ENCODE measurements at places on chromosomes 6 and 20.

DNA sequence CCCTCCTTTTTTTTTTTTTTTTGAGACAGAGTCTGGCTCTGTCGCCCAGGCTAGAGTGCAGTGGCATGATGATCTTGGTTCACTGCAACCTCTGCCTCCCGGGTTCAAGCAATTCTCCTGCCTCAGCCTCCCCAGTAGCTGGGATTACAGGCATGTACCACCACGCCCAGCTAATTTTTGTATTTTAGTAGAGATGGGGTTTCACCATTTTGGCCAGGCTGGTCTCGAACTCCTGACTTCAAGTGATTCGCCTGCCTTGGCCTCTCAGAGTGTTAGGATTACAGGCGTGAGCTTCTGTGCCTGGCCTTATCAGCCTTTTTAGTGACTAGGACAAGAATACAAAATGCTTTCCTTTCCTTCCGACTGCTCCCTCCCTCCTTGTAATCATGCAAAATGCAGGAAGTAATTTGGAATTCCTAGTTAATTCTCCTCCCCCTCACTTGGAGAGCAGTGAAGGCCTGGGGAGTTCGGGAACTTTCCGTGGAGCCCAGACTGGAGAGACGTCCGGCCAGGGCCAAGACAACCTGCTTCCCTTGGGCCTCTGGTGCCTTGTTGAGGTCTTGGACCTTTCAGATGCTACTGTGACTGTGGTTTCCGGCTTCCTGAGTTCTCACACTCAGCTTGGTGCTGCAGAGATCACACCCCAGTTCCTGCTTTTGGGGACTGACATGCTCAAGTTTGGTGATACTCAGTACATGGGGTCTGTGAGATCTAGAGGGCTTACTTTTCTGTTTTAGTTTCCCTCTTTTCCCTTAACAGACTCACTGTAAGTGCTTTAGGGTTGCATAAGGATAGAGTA, 3.9 kb upstream of the PHF20 start:
- no peaks in the 10 kb centered on the region for H3K36me3 ChIP-seq
- DNase-seq = peak; percentile 85
- peak overlapping the region; percentile 87 for H3K4me3 ChIP-seq
- H3K27me3 ChIP-seq = peaks cover 18% of the 10 kb centered on the region

DNA sequence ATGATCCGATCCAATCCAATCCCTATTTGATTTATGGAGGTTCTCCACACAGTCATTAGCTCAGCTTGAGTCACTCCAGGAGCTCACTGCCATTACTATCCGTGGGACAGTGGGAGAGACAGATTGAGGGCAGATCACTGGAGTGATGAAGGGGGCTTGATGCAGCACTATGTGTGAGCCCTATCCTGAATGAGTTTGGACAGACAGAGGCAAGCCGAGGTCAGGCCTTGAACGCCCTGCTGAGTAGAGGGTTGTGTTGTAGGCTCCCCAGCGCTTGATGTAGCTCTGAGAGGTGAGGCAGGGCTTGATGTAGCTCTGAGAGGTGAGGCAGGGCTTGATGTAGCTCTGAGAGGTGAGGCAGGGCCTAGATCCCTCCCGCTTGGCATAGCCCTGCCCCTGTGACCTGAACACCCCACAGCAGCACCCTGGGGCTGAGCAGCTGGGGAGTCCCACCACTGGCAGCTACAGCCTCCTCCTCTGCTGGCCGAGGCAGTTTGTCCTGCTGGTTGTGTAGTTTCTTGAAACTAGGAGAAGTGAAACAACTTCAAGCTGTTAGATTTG, 58.7 kb downstream of the ZFAND3 start:
- no peak overlapping the region for H3K27ac ChIP-seq
- no peak for DNase-seq
- H3K27me3 ChIP-seq = no peaks in the 10 kb centered on the region
- no peaks in the 10 kb centered on the region for H3K36me3 ChIP-seq

- no peaks in the 10 kb centered on the region for H3K4me1 ChIP-seq
- no peak for DNase-seq
- no peak overlapping the region for H3K27ac ChIP-seq
- H3K4me3 ChIP-seq = no peak overlapping the region
Measured at GRCh38 chr20:29299811-29300578, 1957.5 kb upstream of the DEFB115 start.

GRCh38 chr6:108805611-108806167, 42.5 kb upstream of the ARMC2 start:
- H3K27ac ChIP-seq = no peak overlapping the region
- no peak for DNase-seq
- H3K27me3 ChIP-seq = no peaks in the 10 kb centered on the region
- no peaks in the 10 kb centered on the region for H3K36me3 ChIP-seq

DNA sequence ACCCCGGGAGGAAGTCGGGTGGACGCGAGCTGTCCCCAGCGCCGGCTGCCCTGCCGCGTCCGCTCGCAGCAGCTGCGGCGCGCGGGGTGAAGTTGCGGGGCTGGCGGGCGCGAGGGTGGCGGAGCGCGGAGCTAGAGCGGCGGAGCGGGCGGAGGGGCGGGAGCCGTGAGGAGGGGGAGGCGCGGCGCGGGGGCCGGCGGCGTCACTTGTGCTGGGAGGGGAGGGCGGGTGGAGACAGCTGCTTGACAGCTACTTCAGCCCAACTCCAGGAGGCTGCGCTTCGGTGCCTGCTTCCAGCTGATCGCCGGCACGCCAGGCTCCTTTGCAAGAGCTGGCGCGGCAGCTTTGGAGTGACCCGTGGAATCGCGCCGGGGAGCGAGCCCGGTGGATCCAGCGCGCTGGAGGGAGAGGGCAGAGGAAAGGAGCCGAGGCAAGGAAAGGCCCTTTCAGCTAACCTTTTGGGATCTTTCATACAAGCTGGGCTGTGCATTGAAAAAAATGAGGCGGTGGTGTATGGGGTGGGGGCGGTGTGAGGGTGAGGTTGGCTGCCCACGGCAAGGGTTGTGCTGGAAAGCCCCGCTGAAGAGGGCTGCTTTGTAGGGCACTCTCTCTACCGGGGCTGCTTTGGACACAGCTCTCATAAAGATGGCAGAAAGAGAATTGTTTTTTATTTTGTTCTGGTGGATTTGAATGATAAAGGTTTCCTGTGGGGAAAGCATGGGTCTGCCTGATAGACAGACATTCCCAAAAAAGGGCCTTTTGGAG, 24.6 kb downstream of the RIPOR2 start:
- H3K27ac ChIP-seq = peak overlapping the region; percentile 98
- H3K4me1 ChIP-seq = peaks cover 99% of the 10 kb centered on the region
- H3K27me3 ChIP-seq = peaks cover 17% of the 10 kb centered on the region
- peaks cover 7% of the 10 kb centered on the region for H3K36me3 ChIP-seq

DNA sequence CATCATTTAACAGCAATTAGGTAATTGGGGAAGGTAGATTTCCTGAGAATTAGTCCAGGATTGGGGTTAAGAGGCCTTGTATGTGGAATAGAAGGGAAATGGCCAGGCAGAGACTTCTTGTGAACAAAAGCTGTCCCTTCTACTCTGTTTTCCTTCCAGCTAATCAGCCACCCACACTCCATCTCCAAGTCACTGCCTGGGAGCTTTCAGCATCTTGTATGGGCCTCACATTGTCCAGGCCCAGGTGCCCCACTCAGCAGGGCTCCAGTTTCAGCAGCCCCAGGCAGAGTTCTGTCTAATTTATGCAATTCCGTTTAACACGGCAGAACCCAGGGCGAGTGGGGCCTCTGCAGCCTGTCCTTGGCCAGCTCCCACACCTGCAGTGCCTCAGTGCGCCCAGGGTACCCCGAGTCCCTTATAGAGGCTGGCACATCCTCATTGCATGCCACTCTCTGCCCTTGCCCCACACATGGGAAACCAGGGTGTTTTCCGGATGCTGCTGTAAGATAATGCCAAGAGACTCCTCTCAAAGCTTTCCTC, 113.0 kb downstream of the EDN3 start:
- no peaks in the 10 kb centered on the region for H3K4me1 ChIP-seq
- peaks cover 5% of the 10 kb centered on the region for H3K27me3 ChIP-seq
- no peak for DNase-seq
- H3K27ac ChIP-seq = no peak overlapping the region
- no peaks in the 10 kb centered on the region for H3K36me3 ChIP-seq

DNA sequence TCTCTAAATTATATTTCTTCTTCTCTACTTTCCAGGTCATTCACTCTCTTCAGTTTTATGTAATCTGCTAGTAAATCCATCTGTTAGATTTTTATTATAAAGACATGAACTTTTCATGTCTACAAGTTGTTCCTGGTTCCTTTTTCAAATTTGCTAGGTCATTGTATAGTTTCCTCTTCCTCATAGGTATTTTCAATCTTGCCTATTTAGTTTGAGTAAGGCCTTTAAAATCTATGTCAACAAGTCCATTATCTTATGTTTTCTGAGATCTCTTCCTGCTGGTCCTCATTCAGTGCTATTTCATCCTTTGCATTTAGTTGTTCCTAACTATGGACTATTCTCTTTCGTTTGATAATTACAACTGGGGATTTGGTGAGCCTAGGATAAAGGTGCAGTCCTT, 11.0 kb downstream of the RRBP1 start:
- H3K4me3 ChIP-seq = no peak overlapping the region
- DNase-seq = no peak
- H3K4me1 ChIP-seq = peaks cover 20% of the 10 kb centered on the region
- H3K36me3 ChIP-seq = peaks cover 4% of the 10 kb centered on the region

DNA sequence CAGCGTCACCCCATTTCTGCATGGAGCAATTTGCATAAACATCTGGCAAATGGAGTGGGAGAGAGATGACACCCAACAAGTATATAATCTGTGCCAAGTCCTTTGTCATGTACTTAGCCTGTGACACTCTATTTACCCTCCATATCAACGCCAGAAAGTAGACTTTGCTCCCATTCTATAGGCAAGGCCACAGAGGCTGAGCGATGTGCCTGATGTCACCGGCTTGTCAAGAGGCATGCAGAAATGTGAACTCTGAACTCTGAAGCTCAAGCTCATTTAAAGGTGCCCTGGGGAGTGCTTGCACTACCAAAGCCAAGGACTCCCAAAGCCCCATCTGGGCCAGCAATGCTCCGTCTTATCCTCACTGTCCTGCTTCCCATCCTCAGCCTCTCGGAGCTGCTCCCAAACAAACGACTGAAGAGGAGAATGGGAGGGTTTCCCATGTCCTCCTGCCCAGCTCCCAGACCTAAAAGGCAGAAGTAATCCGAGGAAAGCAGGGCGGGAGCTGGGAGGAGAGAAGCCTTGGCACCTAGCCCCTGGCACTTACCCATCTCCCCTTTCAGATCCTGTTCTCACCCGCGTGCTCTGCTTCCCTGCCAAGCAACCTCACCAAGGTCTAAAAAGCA, 9.2 kb downstream of the CPNE5 start:
- H3K27ac ChIP-seq = no peak overlapping the region
- no peak overlapping the region for H3K4me3 ChIP-seq
- H3K27me3 ChIP-seq = peaks cover 3% of the 10 kb centered on the region
- H3K4me1 ChIP-seq = peaks cover 9% of the 10 kb centered on the region
- H3K36me3 ChIP-seq = no peaks in the 10 kb centered on the region

DNA sequence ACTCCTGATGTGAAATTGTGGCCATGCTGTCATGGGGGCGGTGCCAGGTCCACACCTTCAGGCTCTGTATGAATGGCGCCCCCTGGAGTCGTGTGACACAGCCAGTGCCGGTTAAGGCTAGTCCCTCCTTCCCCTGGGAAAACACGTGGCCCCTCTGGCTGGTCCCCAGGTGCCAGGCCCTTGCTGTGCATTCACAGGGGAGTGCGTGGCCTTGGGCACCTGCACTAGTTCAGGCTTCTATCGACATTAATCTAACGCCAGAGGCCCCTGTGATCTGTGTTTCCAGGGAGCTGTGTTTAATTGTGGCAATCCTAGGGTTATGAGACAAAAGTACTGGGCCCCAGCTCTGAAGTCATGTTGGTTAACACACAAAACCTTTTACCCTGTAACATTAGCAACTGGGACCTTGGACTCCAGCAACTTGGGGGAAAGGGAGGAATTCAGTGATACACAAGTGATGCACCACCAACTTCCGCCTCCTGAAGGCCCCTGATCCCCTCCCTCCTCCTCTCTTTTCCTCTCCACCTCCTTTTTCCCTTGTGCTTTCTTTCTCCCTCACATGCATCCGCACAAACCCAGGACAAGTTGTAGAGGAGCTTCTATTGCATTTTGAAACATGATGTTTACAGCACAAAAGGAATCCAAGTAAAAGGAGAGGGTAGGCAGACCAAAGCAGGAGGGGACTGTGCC, 74.0 kb downstream of the SSR1 start:
- H3K27ac ChIP-seq = no peak overlapping the region
- peaks cover 4% of the 10 kb centered on the region for H3K27me3 ChIP-seq
- H3K36me3 ChIP-seq = peaks cover 4% of the 10 kb centered on the region
- H3K4me3 ChIP-seq = no peak overlapping the region

DNA sequence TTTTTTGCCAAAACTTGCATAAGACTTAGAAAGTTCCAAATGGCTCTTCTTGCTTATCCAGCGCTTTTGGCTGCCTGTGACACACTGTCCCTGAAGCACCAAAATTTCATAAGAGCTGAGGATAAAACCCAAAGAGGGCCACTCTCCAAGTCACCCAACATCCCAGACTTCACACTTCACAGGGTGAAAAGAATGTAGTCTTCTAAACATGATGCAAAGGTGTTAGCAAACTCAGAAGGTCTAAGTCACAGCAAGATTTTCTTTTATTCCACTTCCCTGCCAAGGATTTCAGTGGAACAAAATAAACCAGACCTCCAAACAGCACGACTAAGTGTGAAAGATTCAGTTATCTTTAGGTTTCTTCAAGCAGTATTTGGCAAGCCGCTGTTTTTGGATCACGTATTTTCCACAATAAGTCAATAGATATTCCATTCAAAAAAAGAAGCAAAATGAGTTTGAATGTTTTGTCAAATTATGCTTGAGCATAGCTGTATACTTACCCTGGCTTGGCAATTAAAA, 44.6 kb upstream of the CD93 start:
- no peak for DNase-seq
- H3K27ac ChIP-seq = no peak overlapping the region
- H3K4me1 ChIP-seq = no peaks in the 10 kb centered on the region
- no peaks in the 10 kb centered on the region for H3K27me3 ChIP-seq
- no peak overlapping the region for H3K4me3 ChIP-seq

DNA sequence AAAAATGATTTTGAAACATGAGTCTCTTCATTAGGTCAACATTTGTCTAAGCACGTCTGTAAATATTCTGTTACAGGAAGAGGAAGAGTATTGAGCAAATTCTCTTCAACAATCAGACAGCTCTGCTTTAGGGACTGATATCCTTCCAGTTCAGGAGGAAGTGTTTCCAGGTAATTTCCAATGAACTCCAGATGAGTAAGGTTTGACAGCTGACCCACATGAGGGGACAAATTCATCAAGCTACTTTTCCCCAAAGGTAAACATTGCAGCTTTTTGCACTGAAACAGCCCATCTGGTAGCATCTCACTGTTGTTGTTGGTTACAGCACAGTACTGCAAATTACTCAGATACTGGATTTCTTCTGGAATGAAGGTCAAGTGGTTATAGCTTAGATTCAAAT, 18.1 kb downstream of the ENPP1 start:
- H3K27ac ChIP-seq = no peak overlapping the region
- no peak for DNase-seq
- H3K27me3 ChIP-seq = peaks cover 2% of the 10 kb centered on the region
- no peaks in the 10 kb centered on the region for H3K36me3 ChIP-seq
- no peak overlapping the region for H3K4me3 ChIP-seq
- H3K4me1 ChIP-seq = no peaks in the 10 kb centered on the region

DNA sequence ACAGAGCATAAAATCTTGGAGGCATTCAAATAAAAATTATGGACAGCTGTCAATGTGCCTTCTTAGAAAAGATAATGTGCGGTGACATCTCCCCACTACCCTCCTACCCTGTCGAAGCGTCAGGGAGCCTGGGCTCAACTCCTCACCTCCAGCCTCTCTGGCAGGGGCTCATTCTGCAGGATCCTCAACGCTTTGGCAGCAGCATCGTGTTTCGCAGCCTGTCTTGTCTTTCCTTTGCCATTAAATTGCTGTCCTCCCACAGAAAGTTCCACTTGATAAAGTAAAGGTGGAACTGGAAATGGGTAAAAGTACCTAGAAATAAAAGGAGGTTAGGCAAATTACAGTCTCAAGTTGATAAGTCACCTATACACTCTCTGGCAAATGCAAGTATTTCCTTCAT, 36.7 kb downstream of the STAU1 start:
- no peak for DNase-seq
- no peaks in the 10 kb centered on the region for H3K27me3 ChIP-seq
- no peak overlapping the region for H3K27ac ChIP-seq
- peaks cover 4% of the 10 kb centered on the region for H3K36me3 ChIP-seq
